Common myeloid progenitor, CD34-positive (primary cell): ENCODE measurements at places on chromosomes 6 and 20.
A peak's percentile ranks its signal among the peaks of the same experiment; 100 is the strongest.

GRCh38 chr20:19867940-19868371, 109.9 kb downstream of the RIN2 start:
- DNase-seq = peak; percentile 25

DNA sequence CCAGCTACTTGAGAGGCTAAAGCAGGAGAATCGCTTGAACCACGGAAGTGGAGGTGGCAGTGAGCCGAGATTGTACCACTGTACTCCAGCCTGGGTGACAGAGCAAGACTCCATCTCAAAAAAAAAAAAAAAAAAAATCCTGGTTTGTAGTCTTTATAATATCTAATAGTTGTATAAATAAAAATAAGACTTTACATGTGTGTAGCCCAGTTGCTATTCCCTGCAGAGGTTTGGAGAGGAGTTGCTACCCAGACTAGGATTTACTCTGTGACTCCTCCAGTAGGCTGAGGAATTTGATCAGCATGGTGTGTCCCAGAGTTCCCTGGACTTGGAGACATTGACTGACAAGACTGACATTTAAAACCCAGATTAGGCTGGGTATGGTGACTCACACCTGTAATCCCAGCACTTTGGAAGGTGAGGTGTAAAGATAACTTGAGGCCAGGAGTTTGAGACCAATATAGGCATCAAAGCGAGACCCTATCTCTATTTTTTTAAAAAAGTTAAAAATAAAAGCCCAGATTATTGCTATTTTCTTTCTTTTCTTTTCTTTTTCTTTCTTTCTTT, 10.2 kb downstream of the CHMP4B start:
- DNase-seq = no peak

DNA sequence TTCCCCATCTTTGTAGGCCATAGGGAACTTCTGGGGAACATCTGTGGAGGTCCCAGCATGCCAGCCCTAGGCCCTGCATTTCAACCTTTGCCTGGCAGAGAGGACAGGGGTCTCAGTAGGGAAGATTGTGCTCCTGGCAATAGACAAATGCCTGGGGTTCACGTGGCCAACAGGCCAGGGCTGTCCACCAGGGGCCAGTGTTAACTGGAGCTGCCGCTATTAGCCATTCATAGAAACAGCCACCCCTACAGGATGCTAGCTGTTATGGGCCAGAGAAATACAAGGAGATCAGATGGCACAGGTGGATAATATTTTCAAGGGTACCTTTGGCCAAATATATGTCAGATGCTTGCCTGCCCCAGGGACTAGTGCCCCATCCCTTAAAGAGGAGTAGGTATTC, 932.9 kb downstream of the QKI start:
- DNase-seq = no peak

DNA sequence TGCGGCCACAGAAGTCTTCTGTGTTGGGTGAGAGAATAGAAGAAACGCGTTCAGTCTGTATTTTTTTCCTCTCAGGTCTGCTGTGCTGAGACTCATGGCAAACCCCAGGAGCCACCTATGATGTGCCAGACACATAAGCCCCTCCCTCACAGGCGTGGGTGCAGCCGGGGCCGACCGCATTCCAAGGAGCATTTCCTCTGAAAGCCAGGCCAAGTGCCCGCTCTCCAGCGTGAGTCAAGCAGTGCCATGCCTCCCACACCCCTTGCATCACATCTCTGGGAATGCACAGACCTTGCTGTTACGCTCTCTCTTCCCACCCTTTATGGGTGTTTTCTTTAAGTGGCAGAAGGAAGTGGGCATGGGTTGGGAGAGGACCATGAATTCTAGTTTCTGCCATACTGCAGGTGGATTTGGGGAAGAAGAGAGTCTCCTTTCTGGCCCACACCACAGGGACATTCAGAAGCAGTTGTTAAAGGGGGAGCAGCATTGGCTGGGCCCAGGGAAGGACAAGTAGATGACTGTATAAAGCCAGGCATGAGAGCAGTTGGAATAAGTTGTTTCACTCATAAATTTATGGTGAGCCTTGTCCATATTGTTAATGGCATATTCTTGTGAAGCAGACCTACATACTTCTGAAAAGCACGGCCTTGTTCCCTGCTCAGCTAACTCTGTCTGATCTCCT, 37.1 kb upstream of the TFAP2A start:
- no peak for DNase-seq

DNA sequence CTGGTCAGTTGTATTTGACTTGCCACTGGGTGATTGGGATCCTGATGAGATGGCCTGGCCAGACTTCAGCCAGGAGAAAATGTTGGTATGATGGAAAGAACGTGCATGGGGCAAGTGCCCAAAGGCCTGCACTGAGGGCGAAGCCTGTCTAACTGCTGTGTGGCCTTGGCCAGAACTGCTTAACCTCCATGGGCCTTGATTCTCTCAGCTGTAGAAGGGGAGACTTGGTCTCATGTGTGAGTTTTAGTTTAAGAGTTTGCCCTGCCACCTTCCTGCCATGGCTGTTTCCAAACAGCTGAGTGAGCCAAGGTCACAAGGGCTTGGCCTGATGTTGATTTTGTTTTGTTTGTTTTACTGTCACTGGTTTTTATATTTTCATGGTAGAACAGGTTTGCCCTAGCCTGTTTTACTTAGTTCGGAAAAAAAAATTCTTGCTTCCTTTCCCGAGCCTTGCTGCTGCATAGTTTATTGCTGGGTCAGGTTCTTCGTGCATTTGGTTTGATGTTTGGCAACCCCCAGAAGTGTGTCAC, 35.3 kb downstream of the DSTN start:
- DNase-seq = no peak

GRCh38 chr6:150466196-150466595, 97.4 kb downstream of the IYD start:
- no peak for DNase-seq

- DNase-seq = no peak
Observed at GRCh38 chr6:116405652-116406356, 35.1 kb downstream of the DSE start.

GRCh38 chr6:20915156-20915555, 380.9 kb downstream of the CDKAL1 start:
- DNase-seq = no peak
